ENCODE measurements at places on chromosomes 12 and 14. TPM values are rescaled to one million over a fixed set of nuclear protein-coding genes. Genes with fewer than 3 reads are reported as not detected.

INSM2 gene
- total RNA-seq: not detected

PKP2 gene
- total RNA-seq: 0.60 TPM

CDKL1 gene
- 7.4 TPM for total RNA-seq

TAS2R30 gene
- total RNA-seq: 0.97 TPM

DTX3 gene
- total RNA-seq: 18.9 TPM

RND1 gene
- total RNA-seq: 3.1 TPM

MANSC1 gene
- 0.76 TPM for total RNA-seq

PLEKHG7 gene
- total RNA-seq: not detected

RHEBL1 gene
- 13.2 TPM for total RNA-seq

ESR2 gene
- 0.96 TPM for total RNA-seq

ARHGEF25 gene
- 1.9 TPM for total RNA-seq

KRT77 gene
- not detected for total RNA-seq

HPD gene
- not detected for total RNA-seq

RGS6 gene
- total RNA-seq: 0.44 TPM

CLEC2A gene
- not detected for total RNA-seq

DNA sequence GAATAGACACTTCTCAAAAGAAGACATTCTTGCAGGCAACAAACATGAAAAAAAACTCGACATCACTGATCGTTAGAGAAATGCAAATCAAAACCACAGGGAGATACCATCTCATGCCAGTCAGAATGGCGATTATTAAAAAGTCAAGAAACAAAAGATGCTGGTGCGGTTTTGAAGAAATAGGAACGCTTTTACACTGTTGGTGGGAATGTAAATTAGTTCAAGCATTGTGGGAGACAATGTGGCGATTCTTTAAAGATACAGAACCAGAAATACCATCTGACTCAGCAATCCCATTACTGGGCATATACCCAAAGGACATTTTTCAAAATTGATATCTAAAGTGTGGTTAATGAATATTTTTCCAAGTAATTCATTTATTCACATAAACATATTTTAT, 39.6 kb upstream of the LIN7A start:
- H3K4me1 ChIP-seq: no peaks in the 10 kb centered on the region
- no peak overlapping the region for H3K27ac ChIP-seq
- DNase-seq: no peak
- H3K27me3 ChIP-seq: no peaks in the 10 kb centered on the region
- H3K36me3 ChIP-seq: no peaks in the 10 kb centered on the region
- no peak overlapping the region for H3K4me3 ChIP-seq

GRCh38 chr14:61222388-61222787, 58.8 kb downstream of the TMEM30B start:
- peaks cover 46% of the 10 kb centered on the region for H3K27me3 ChIP-seq
- no peak overlapping the region for H3K4me3 ChIP-seq
- H3K36me3 ChIP-seq: no peaks in the 10 kb centered on the region
- no peak overlapping the region for H3K27ac ChIP-seq

- no peak overlapping the region for H3K4me3 ChIP-seq
- no peaks in the 10 kb centered on the region for H3K4me1 ChIP-seq
- no peaks in the 10 kb centered on the region for H3K36me3 ChIP-seq
- no peak overlapping the region for H3K27ac ChIP-seq
- DNase-seq: no peak
These were observed 23.2 kb upstream of the MLEC start for GRCh38 chr12:120663741-120664140.

- H3K4me3 ChIP-seq: no peak overlapping the region
- H3K36me3 ChIP-seq: no peaks in the 10 kb centered on the region
- no peaks in the 10 kb centered on the region for H3K4me1 ChIP-seq
- no peak overlapping the region for H3K27ac ChIP-seq
These were observed 358.9 kb downstream of the NPAS3 start for GRCh38 chr14:33297565-33297964.

GRCh38 chr12:47804171-47804570, 15.5 kb downstream of the HDAC7 start:
- H3K4me1 ChIP-seq: peaks cover 91% of the 10 kb centered on the region
- H3K4me3 ChIP-seq: no peak overlapping the region
- H3K36me3 ChIP-seq: peaks cover 55% of the 10 kb centered on the region
- H3K27ac ChIP-seq: peak overlapping the region; percentile 94
- H3K27me3 ChIP-seq: no peaks in the 10 kb centered on the region

DNA sequence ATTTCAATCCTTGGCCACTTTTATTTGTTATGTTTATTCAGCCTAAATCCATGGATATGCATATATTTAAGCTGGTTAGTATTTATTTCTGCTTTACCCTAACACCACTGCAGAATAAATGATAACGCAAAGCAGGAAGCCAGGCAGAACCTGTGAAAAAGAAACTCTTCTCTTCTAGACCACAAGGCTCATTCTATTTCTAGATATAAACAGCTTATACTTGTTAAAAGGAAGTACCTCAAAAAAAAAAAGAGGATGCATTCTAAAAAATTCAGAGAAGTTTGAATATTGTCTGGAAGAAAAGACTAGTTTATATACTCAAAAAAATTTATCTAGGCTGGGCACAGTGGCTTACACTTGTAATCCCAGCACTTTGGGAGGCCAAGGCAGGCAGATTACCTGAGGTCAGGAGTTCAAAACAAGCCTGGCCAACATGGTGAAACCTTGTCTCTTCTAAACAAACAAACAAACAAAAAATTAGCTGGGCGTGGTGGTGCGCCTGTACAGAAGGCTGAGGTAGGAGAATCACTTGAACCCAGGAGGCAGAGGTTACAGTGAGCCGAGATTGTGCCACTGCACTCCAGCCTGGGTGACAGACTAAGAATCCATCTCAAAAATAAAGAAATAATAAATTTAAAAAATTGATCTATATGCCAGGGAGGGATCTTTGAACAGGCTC, 55.8 kb downstream of the GALNT4 start:
- no peak for DNase-seq
- peaks cover 9% of the 10 kb centered on the region for H3K36me3 ChIP-seq
- H3K27me3 ChIP-seq: no peaks in the 10 kb centered on the region
- peak overlapping the region; percentile 40 for H3K4me3 ChIP-seq
- peaks cover 55% of the 10 kb centered on the region for H3K4me1 ChIP-seq

DNA sequence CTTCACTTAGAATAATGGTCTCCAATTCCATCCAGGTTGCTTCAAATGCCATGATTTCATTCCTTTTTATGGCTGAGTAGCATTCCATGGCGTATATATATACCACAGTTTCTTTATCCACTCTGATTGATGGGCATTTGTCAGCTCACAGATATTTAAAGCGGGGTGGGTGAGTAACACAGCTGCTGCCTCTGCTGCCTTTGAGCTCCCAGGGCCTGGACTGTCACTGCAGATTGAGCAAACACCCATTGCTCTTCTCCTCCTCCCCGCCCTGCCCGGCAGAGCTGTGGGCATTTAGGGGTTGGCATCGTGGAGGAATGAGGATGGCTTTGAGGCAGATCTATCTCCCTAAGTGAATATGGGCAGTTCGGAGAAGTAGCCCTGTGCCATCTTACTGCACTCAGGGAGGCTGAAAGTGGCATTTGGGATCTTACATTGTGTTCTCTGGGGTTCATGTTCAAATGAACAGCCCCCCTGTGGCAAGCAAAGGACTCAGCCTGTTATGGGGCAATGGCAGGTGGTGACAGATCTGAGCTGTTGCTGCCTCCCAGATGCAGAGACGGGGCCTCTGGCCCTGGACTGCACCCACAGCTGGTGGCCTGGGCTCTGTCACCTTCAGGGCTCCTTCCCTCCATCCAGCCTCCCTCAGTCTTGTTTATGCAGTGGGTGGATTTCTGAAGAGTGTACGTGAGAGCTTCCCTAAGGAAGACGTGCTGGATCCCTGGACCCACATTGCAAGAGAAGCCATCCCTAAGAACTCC, 4.9 kb downstream of the RFLNA start:
- no peak overlapping the region for H3K27ac ChIP-seq
- H3K4me1 ChIP-seq: peaks cover 3% of the 10 kb centered on the region
- DNase-seq: no peak
- H3K27me3 ChIP-seq: peaks cover 23% of the 10 kb centered on the region
- no peak overlapping the region for H3K4me3 ChIP-seq

GRCh38 chr12:51590347-51591015, 552 bp upstream of the SCN8A start:
- peak; percentile 88 for DNase-seq
- H3K36me3 ChIP-seq: no peaks in the 10 kb centered on the region
- H3K27me3 ChIP-seq: peaks cover 56% of the 10 kb centered on the region
- H3K4me1 ChIP-seq: peaks cover 19% of the 10 kb centered on the region
- peak overlapping the region; percentile 73 for H3K27ac ChIP-seq

GRCh38 chr12:22287776-22288621, 46.5 kb downstream of the ST8SIA1 start:
- DNase-seq: no peak
- H3K4me3 ChIP-seq: no peak overlapping the region
- no peaks in the 10 kb centered on the region for H3K36me3 ChIP-seq

DNA sequence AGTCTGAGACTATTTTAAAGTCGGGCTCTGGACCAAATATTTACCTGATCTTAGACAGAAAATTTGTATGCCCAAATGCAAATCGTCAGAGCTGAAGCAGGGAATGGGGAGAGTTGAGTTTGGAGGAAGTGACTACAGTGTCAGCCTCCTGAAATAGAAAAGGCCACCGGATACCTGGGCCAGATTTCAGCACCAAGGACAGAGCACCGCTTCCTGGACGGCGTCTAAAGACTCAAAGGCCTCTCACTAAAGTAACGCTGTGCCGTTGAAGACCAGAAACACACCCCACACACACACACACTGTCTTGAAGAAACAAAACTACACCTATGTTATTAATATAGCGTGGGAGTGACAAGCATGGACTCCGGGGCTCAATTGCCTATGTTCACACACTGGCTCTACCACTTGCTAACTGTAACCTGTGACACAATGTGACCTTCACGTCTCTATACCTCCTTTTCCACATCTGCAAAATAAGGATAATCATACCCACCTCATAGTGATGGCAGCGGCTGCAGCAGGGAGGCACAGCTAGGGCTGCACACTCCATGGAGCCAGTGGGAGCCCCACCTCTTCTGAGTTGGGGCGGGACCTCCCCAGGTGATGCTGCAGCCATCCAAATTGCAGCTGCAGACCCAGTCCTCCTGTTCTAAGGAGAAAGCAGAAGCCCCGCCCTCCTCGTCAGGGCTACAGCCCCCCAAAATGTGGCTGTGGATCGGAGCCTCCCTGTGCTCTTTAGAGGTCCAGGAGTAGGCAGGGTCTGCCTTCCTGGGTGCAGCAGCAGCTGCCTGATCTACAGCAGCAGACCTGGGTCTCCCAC, 35.6 kb downstream of the KRT76 start:
- DNase-seq: peak; percentile 51
- H3K4me1 ChIP-seq: no peaks in the 10 kb centered on the region
- peaks cover 19% of the 10 kb centered on the region for H3K27me3 ChIP-seq
- H3K36me3 ChIP-seq: no peaks in the 10 kb centered on the region
- H3K27ac ChIP-seq: no peak overlapping the region

DNA sequence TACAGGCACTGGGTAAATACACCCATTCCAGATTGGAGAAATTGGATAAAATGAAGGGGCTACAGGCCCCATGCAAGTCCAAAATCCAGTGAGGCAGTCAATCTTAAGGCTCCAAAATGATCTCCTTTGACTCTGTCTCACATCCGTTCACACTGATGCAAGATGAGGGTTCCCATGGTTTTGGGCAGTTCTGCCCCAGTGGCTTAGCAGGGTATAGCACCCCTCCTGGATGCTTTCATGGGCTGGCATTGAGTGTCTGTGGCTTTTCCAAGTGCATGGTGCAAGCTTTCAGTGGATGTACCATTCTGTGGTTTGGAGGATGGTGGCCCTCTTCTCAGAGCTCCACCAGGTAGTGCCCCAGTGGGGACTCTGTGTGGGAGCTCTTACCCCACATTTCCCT, 427.2 kb downstream of the TRHDE start:
- H3K27ac ChIP-seq: no peak overlapping the region
- no peaks in the 10 kb centered on the region for H3K27me3 ChIP-seq
- H3K4me3 ChIP-seq: no peak overlapping the region
- H3K4me1 ChIP-seq: no peaks in the 10 kb centered on the region
- DNase-seq: no peak

DNA sequence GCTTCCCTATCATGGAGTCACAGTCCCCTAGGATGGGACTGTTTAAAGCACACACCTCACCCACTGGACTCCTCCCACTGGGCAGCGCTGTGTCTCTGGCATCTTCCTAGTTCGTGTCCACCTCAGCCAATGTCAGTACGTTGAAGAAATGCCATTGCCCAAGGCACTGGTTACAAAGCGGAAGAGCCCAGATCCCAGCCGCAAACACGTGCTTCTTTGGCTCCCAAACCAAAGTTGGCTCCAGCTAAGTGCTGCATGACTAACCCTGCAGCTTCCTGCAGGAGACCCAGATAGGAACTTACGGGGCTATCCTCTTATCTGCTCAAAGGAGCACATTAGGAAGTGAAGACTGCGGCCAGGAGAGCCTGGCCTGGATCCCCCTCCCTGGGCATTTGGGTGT, 9.3 kb downstream of the SYNE3 start:
- peaks cover 31% of the 10 kb centered on the region for H3K36me3 ChIP-seq
- no peak for DNase-seq
- H3K4me3 ChIP-seq: no peak overlapping the region
- no peak overlapping the region for H3K27ac ChIP-seq
- peaks cover 63% of the 10 kb centered on the region for H3K4me1 ChIP-seq

- H3K4me3 ChIP-seq: no peak overlapping the region
- no peaks in the 10 kb centered on the region for H3K4me1 ChIP-seq
- H3K36me3 ChIP-seq: no peaks in the 10 kb centered on the region
- peaks cover under 1% of the 10 kb centered on the region for H3K27me3 ChIP-seq
- DNase-seq: no peak
These were observed 20.8 kb downstream of the SERPINA1 start for GRCh38 chr14:94367347-94368242.

DNA sequence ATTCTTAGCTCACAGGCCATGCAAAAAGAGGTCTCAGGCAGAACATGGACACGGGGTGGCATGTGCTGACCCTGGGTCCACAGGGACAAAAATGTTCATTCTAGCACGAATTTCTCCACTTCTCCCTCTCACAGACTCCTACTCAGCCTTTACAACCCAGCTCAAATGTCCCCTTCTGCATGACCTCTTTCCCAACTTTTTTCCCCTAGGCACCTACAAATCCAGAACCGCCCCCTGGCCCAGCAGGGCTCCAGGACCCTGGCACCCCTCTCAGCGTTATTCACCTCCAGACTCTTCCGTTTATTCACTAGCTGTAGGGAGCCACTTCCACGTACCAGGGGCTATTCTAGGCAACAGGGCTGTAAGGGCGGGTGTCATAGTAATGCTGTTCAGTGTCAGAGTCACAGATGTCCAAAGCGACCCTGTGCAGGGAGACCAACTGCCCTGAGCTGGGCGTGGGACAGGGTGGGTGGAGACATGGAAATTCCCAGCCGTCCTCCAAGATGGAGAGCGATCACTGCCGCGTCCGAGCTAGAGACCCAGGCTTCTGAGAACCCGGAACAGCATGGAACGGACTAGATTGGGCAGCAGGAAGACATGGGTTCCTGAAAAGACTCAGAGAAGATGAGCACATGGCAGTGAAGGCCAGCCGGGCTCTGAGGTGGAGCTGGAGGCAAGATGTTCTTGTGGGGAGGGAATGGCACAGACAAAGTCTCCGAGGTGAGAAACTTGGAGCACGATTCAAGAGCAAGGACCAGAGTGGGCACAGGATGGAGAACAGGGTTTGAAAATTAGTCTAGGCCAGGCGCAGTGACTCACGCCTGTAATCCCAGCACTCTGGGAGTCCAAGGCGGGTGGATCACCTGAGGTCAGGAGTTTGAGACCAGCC, 274.9 kb upstream of the RTL1 start:
- H3K27ac ChIP-seq: no peak overlapping the region
- no peaks in the 10 kb centered on the region for H3K36me3 ChIP-seq
- no peaks in the 10 kb centered on the region for H3K27me3 ChIP-seq
- H3K4me1 ChIP-seq: no peaks in the 10 kb centered on the region

All from activated naive CD8-positive, alpha-beta T cell treated with anti-CD3 and anti-CD28 coated beads for 36 hours (primary cell).